Activated naive CD4-positive, alpha-beta T cell (primary cell): ENCODE measurements at places on chromosomes 12 and 14.

DNA sequence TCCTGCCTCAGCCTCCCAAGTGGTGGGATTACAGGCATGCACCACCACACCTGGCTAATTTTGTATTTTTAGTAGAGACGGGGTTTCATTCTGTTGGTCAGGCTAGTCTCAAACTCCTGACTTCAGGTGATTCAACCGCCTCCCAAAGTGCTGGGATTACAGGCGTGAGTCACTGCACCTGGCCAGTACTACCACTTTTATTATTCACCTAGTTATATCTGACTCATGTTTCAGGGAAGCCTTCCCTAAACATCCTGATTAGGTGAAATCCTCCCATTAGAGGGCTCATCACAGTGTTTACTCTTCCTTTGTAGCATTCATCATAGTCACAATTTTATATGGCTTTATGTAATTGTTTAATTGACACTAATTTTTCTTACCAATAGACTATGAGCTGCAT, 295.3 kb upstream of the SOX5 start:
- no peak for DNase-seq

- DNase-seq = no peak
Measured at GRCh38 chr14:31070431-31070830, 44.3 kb upstream of the STRN3 start.

GRCh38 chr14:52131640-52132320, 62.9 kb upstream of the NID2 start:
- DNase-seq = no peak

DNA sequence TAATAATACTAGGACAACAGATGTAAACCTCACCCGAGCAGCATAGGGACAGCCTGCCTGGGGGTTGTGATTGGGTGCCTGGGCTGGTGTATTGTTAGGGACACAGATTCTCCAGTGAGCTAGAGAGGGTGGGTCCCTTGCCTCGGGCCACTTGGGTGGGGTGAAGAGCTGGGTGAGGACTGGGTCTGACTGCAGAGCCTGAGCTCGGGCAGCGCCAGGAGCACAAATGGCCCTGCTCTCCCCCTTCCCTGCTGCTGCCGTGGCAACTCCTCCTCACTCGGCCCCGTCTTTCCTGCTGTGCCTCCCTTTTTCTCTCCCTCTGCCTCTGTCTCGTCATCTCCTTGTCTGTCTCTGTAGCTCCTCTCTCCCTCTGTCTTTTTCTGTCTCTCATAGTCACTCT, 115.4 kb downstream of the GLT1D1 start:
- DNase-seq = no peak

DNA sequence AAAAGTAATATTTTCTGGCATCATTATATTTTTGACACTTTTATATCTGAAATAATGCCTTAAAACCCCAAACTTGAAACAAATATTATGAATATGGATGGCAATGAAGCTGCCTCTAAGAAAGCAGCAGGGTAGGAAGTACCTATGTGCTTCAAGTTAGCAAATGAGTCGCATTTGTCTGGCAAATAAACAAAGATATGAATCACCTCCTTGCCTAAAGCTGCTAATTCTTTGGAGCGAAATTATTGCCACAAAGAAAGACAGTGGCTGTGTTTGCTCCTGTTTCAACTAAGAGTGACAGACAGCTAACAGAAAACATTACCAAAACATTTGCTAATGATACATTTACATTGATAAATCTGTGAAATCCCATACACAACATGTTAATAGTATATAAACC, 854.9 kb downstream of the RPS29 start:
- no peak for DNase-seq

- no peak for DNase-seq
Measured at GRCh38 chr12:100820314-100820713, 25.7 kb downstream of the ANO4 start.

DNA sequence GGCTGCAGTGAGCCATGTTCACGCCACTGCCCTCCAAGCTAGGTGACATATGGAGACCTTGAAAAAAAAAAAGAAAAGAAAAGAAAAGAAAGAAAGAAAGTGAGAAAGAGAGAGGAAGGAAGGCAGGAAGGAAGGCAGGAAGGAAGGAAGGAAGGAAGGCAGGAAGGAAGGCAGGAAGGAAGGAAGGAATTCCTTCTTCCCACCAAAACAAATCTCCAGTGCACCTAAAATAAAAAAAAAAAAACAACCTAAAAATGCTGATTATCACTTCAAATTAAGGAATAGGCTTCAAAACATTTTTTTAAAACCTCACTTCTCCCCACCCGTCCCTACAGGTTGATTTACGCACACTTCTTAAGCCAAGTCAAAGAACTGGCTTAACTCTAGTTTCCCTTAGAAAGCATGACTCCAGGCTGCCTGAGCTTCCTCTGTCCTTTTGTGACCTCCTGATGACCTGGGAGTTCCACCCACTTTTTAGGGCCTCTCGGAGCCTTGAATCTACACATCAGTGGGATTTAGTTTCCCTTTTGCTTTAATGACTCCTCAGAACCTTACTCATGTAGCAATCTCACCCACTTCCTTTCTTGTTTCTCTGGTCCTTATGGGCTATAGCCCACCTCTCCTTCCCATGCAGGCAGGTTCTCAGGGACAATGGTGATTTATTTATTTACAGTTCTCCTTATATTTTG, 18.6 kb downstream of the DUSP6 start:
- DNase-seq = no peak

GRCh38 chr12:113837084-113837483, 129.0 kb downstream of the RBM19 start:
- no peak for DNase-seq

DNA sequence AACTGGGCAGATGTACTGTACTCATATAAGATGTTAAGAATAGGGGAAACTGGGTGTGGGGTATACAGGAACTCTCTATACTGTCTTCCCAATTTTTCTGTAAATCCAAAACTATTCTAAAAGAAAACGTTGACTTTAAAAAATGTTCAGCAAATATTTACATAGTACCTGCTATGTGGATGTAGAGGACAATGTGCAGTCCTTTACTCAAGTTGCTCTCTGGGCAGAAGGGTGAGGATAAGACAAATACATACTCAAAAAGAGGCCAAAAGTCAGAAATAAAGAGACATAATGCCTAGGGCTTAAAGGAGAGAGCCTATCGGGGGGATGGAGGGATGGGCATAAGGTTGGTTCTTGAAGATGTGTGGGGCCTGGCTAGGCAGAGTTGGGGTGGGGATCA, 44.7 kb downstream of the PPP1R36 start:
- DNase-seq = no peak
